Occipital lobe (tissue), 3 donors: ENCODE measurements at places on chromosomes 13 and 19. TPM values are rescaled to one million over a fixed set of nuclear protein-coding genes. Genes with fewer than 3 reads are reported as not detected.

MAP1S gene
- 42.0 TPM for total RNA-seq

KEAP1 gene
- 32.9 TPM for total RNA-seq

KIR3DL1 gene
- total RNA-seq: not detected

OLFM4 gene
- 1.1 TPM for total RNA-seq

ZBTB7A gene
- total RNA-seq: 2.0 TPM

C13orf46 gene
- total RNA-seq: 0.16 TPM

LAIR1 gene
- 1.1 TPM for total RNA-seq

OVOL3 gene
- total RNA-seq: not detected

FLT3LG gene
- total RNA-seq: not detected

LRRC8E gene
- not detected for total RNA-seq
